ENCODE measurements at places on chromosomes 12 and 14.

GRCh38 chr12:15688202-15688736 lies 100.9 kb downstream of the EPS8 start:
- H3K4me1 ChIP-seq: no peaks in the 10 kb centered on the region
- no peak overlapping the region for H3K4me3 ChIP-seq
- H3K27ac ChIP-seq: no peak overlapping the region
- no peaks in the 10 kb centered on the region for H3K36me3 ChIP-seq
- DNase-seq: no peak

GRCh38 chr12:101777978-101778377 lies 38.7 kb upstream of the SYCP3 start:
- peaks cover 51% of the 10 kb centered on the region for H3K36me3 ChIP-seq
- no peaks in the 10 kb centered on the region for H3K27me3 ChIP-seq
- peaks cover 8% of the 10 kb centered on the region for H3K4me1 ChIP-seq
- no peak overlapping the region for H3K27ac ChIP-seq

DNA sequence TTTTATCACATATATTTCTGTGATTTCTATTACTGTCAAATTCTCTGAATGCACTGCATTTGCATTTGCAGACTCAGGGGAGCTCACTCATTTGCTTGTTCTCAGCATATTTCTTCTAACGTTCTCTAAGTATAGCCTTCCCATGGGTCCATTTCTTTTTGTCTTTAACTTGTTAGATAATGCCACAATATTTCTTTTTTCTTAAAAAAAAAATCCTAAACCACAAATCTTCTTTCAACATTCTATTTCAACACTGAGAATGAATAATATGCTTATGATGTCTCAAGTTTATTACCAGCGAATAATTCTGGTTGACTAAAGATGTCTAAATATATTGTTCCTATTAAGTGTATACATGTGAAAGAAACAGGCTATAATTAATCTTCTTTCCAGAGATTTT lies 200.2 kb downstream of the ANO6 start:
- DNase-seq: no peak
- no peak overlapping the region for H3K27ac ChIP-seq
- H3K4me1 ChIP-seq: no peaks in the 10 kb centered on the region
- H3K36me3 ChIP-seq: peaks cover 41% of the 10 kb centered on the region
- H3K27me3 ChIP-seq: no peaks in the 10 kb centered on the region

GRCh38 chr14:50768680-50769079 lies 62.3 kb downstream of the NIN start:
- H3K4me1 ChIP-seq: no peaks in the 10 kb centered on the region
- H3K27me3 ChIP-seq: no peaks in the 10 kb centered on the region
- no peak for DNase-seq
- no peak overlapping the region for H3K4me3 ChIP-seq
- no peak overlapping the region for H3K27ac ChIP-seq

DNA sequence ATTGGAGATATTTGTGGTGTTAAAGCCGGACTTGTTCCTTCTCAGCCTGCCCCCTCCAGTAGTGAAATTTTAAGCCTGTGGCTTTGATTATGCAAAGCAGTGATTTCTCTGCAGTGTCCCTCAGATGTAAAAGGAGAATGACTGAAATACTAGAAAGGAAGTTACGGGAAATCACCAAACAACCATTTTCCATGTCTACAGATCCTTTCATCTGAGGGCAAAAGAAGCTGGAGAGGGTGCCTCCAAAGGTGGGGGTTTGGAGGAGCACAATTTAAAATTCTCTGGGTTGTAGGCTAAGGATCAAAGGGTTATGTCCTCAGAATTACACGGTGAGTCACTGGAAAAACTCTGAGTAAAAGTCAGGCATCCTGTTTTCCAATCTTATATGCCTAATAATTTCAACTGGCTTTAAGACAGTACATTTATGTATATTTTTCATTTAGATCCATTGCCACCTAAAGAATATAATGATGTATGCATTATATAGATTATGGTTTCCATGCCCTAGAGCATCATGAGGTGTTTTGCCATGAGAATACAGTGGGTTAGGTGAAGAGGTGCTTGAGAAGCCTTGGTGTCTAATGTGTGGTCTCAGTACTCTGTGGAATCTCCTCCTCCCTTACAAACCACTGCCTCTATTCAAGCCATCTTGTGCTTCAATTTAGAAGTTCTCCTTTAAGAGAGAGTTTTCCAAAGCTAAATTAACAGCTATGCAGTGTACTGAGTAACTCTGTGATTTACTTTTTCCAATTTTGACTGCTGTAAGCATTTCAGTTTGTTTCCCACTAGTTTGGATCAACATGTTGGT lies 362.1 kb downstream of the RAD51B start:
- H3K27me3 ChIP-seq: no peaks in the 10 kb centered on the region
- no peak overlapping the region for H3K27ac ChIP-seq

GRCh38 chr14:104117341-104118005 lies 20.9 kb upstream of the KIF26A start:
- no peak overlapping the region for H3K27ac ChIP-seq
- DNase-seq: no peak
- H3K4me1 ChIP-seq: peaks cover 6% of the 10 kb centered on the region
- H3K27me3 ChIP-seq: peaks cover 4% of the 10 kb centered on the region
- H3K4me3 ChIP-seq: no peak overlapping the region
- no peaks in the 10 kb centered on the region for H3K36me3 ChIP-seq

DNA sequence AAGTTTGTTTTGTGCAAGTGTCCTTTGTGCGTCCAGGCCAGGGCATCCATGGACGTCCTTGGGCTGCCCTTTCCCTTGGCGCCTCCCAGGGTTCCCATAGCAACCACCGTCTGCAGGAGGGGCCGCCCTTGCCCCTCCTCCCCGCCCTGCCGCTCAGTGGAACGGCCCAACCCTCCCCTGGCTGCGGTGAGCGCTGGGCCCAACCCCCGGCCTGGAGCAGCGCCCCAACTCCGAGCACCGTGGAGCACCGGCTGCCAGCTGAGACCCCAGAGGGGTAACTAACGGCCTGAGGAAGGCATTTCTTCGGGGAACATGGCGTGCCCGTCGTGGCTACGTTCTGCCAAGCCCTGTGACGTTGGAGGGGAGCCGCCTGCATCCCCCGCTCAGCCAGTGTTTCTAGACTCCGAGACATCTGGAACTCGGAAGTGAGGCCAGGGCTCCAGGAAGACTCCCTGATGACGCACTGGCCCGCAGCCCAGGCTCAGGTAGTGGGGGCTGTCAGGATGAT lies 5.3 kb upstream of the ACACB start:
- H3K4me3 ChIP-seq: peak overlapping the region; percentile 44
- no peaks in the 10 kb centered on the region for H3K4me1 ChIP-seq
- no peak for DNase-seq
- peak overlapping the region; percentile 55 for H3K27ac ChIP-seq

DNA sequence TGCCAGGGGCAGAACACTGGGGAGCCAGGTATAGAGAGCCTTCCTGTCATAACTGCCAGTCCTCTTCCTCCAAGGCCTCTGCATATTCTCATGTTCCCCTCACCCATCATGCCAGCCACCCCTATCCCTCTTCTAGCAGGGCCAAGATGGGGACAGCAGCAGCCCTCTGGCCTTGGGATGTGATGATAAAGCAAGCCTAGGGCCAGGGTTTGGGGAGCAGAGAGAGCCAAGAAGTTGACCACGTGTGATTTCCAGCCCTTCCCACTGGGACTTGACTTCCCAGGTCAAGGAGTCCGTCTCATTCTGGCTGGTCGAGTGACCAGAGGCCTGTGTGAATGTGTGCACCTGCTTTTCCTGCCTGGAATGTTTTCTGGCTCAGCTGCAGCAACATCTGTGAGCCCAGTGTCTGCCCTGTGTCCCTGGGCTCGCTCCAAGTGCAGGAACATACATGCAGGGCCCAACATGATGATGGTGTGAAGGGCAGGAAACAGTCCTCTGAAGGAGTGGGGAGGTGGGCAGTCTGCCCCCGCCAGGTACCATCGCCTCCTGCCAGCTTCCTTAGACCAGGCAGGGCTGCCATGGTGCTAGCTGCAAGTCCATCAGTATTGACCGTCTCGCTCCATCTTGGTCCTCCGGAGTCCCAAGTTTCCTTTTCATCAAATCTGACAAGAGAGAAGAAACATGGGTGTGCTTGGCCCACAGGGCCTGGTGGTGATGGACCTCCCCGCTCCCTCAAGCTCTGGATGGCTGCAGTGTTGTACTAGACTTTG lies 21.0 kb downstream of the VASH1 start:
- peaks cover 29% of the 10 kb centered on the region for H3K36me3 ChIP-seq
- peaks cover 10% of the 10 kb centered on the region for H3K4me1 ChIP-seq
- no peak overlapping the region for H3K4me3 ChIP-seq
- H3K27ac ChIP-seq: no peak overlapping the region

DNA sequence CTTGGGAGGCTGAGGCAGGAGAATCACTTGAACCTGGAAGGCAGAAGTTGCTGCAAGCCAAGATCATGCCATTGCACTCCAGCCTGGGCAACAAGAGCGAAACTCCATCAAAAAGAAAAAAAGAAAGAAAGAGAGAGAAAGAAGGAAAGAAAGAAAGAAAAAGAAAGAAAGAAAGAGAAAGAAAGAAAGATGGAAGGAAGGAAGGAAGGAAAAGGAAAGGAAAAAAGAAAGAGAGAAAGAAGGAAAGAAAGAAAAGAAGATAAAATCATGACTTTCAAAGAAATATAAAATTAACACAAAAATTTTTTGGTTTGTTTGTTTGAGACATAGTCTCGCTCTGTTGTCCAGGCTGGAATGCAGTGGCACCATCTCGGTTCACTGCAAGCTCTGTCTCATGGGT lies 22.2 kb upstream of the DAAM1 start:
- H3K27me3 ChIP-seq: no peaks in the 10 kb centered on the region
- no peak overlapping the region for H3K4me3 ChIP-seq
- H3K4me1 ChIP-seq: no peaks in the 10 kb centered on the region
- no peak overlapping the region for H3K27ac ChIP-seq
- no peaks in the 10 kb centered on the region for H3K36me3 ChIP-seq
- DNase-seq: no peak

- H3K4me3 ChIP-seq: no peak overlapping the region
- H3K27me3 ChIP-seq: no peaks in the 10 kb centered on the region
- H3K36me3 ChIP-seq: no peaks in the 10 kb centered on the region
- no peak overlapping the region for H3K27ac ChIP-seq
- H3K4me1 ChIP-seq: no peaks in the 10 kb centered on the region
Observed at GRCh38 chr14:85063747-85064146, 466.2 kb upstream of the FLRT2 start.

DNA sequence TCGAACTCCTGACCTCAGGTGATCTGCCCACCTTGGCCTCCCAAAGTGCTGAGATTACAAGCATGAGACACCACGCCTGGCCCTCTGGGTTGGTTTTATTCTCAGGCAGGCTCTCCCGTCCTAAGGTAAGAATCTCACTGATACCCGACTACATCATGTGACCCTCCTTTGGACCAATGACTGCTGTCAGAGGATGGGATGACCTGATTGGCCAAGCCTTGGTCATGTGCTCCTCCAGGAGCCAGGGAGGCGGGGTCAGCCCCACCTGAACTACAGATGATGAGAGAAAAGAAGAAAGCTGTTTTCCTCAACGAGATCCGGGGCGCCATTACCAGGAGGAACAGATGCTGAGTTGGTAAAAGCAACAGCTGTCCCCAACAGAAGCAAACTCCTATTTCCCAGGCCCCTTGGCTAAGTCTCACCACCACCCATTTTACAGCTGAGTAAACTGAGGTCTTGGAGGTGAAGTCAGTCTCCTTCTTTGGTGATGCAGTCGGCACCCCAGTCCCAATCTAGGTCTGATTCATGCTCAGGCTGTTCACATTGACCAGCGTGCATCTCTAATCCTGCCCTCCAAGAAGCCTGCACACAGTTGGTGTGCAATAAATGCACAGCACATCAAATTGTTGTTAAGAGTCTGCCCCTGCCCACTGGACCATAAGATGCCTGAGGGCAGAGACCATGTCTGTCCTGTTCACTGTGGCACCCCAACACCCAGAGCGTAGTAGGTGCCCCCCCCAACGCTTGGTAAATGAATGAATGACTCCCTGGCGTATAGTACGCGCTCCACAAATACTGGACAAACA lies 118.8 kb downstream of the SCARB1 start:
- H3K27ac ChIP-seq: no peak overlapping the region
- H3K36me3 ChIP-seq: no peaks in the 10 kb centered on the region
- H3K27me3 ChIP-seq: peaks cover 5% of the 10 kb centered on the region
- H3K4me3 ChIP-seq: no peak overlapping the region
- peaks cover 15% of the 10 kb centered on the region for H3K4me1 ChIP-seq

DNA sequence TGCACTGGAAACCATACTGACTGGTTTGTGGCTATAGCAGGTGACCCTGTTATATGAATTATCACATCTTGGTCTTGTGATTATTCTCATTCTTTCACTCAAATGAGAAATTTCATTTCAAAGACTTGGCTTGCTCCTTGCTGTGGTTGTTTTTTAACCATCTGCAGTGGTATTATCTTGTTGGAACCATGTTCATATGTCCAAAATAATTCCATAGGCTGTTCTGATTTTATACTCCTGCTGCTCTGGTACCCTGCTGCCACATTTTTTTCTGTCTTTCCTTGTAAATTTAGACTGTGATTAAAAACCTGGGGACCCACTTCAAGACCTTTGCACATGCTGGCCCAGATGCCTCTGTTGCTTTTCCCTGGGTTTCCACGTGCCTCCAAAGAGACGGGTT lies 190.2 kb downstream of the TMEM117 start:
- H3K4me1 ChIP-seq: no peaks in the 10 kb centered on the region
- H3K4me3 ChIP-seq: no peak overlapping the region
- no peak overlapping the region for H3K27ac ChIP-seq
- no peaks in the 10 kb centered on the region for H3K27me3 ChIP-seq

DNA sequence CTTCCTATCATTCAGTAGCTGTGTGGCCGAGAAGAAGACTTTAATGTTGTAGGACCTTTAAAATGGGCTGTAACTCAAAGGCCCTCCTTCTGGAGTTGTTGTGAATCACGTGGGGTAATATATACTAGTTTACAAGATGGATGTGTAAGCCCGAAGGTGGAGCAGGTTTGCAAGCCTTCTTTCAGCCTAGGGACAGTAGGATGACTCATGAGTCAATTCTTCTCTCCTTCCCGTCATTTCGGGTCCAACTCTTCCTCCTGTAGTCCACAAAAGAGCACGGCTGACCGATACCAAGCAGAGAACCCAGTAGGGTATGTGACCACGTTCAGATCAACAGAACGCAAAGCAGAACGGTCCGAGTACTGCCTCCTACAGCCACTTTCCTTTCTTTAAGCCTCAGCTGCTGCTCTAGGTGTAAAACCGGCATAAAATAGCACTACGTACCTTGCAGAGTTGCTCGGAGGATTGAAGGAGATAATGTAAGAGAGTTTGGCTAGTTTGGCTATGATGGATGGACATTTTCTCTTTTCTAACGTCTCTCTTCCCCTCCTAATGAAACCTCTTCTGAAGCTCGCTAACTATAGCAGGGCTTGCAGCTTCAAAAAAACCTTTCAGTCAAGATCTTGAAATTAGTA lies 1.3 kb upstream of the RASSF3 start:
- peak overlapping the region; percentile 78 for H3K4me3 ChIP-seq
- H3K4me1 ChIP-seq: peaks cover 22% of the 10 kb centered on the region
- no peaks in the 10 kb centered on the region for H3K36me3 ChIP-seq
- peak overlapping the region; percentile 67 for H3K27ac ChIP-seq
- DNase-seq: peak; percentile 29

GRCh38 chr12:116969615-116970585 lies 59.1 kb downstream of the FBXW8 start:
- H3K36me3 ChIP-seq: peaks cover 14% of the 10 kb centered on the region
- H3K4me3 ChIP-seq: no peak overlapping the region
- H3K4me1 ChIP-seq: no peaks in the 10 kb centered on the region
- no peaks in the 10 kb centered on the region for H3K27me3 ChIP-seq

- no peaks in the 10 kb centered on the region for H3K27me3 ChIP-seq
- no peak for DNase-seq
- H3K36me3 ChIP-seq: peaks cover 15% of the 10 kb centered on the region
- no peak overlapping the region for H3K27ac ChIP-seq
Observed at GRCh38 chr12:68749443-68749842, 3.5 kb downstream of the SLC35E3 start.

Data from natural killer cell (primary cell).